ENCODE measurements at places on chromosomes 4 and X. TPM values are rescaled to one million over a fixed set of nuclear protein-coding genes. Genes with fewer than 3 reads are reported as not detected.

Gene NPY1R
- total RNA-seq = 2.4 TPM

DNA sequence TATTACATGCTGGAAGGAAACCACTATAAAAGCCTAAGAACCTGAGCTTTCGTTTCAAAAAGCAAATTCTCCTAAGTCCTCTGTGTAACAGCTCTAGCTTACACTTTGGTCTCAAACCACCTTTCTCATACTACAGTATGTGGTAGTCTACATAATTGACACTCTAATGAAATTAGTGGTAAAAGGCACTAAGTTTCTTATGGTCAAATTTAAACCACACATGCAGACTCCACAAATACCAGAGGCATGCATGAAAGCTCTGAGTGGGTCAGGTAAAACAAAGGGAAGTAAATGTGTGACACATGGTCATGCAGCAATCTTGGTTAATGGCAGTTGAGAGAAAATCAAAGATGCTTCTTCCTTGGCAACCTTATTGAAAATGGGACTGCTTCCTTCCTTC, 187.8 kb downstream of the CCNG2 start:
- no peak for DNase-seq
- H3K27me3 ChIP-seq = no peaks in the 10 kb centered on the region
- H3K4me3 ChIP-seq = no peak overlapping the region
- no peaks in the 10 kb centered on the region for H3K36me3 ChIP-seq
- no peaks in the 10 kb centered on the region for H3K4me1 ChIP-seq
- H3K27ac ChIP-seq = no peak overlapping the region

GRCh38 chr4:77820649-77821561, 1.7 kb upstream of the CNOT6L start:
- no peak for DNase-seq
- no peaks in the 10 kb centered on the region for H3K36me3 ChIP-seq
- no peaks in the 10 kb centered on the region for H3K27me3 ChIP-seq
- H3K27ac ChIP-seq = peak overlapping the region; percentile 99
- H3K4me3 ChIP-seq = peak overlapping the region; percentile 96
- H3K4me1 ChIP-seq = peaks cover 29% of the 10 kb centered on the region

DNA sequence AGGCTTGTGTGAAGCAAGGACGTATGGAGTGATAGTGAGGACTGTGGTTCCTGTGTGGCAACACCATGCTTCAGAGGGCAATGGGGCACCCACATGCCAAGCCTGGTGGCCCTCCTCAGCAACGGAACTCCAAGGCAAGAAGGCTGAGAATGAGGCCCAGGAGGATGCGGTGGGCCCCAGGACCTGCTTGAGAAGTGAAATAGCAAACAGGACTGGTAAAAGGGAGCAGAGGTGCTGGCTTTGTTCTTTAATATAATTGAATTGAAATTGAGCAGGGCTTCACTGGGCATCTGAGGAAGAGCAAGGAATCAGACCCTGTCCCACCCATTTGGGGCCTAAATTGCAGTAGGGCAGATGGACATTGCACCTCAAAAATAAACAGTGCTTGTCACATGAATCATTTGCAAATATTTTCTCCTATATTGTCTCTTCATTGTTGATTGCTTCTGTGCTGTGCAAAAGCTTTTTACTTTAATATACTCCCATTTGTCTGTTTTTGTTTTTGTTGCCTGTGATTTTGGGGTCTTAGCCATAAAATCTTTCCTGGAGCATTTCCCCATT, 2.3 kb downstream of the TMEM187 start:
- no peak for DNase-seq
- H3K27ac ChIP-seq = peak overlapping the region; percentile 98
- no peaks in the 10 kb centered on the region for H3K27me3 ChIP-seq
- H3K4me3 ChIP-seq = no peak overlapping the region
- H3K36me3 ChIP-seq = no peaks in the 10 kb centered on the region

Gene CLNK
- not detected for total RNA-seq

Gene OFD1
- total RNA-seq = 14.2 TPM

DNA sequence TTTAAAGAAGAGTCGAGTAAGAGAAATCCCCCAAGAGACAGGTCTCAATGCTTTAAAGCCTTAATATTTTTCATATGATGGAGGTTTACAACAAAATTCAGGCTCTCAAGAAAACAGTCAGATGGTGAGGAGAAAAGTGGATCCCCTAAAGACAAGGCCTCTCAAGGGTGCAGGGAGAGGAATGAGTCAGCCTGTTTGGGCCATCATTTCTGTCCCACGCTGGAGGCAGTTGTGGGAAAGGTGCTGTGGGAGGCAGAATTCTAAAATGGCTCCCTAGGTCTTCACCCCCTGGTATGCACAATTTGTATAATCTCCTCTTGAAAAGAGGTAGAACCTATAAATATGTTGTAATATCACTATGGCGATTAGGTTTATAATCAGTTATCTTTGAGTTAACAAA, 4.6 kb upstream of the TIFA start:
- no peak overlapping the region for H3K27ac ChIP-seq
- no peak for DNase-seq
- no peaks in the 10 kb centered on the region for H3K36me3 ChIP-seq
- no peaks in the 10 kb centered on the region for H3K27me3 ChIP-seq

GRCh38 chr4:90842960-90843359, 715.8 kb downstream of the CCSER1 start:
- no peak for DNase-seq
- H3K36me3 ChIP-seq = no peaks in the 10 kb centered on the region
- no peak overlapping the region for H3K4me3 ChIP-seq

Gene PNPLA4
- total RNA-seq = 12.1 TPM

Gene ENAM
- not detected for total RNA-seq

Gene UGT8
- 0.17 TPM for total RNA-seq

All from esophagus muscularis mucosa (tissue), 4 donors.